ENCODE measurements at places on chromosomes 13 and 19. TPM values are rescaled to one million over a fixed set of nuclear protein-coding genes. Genes with fewer than 3 reads are reported as not detected.

IL11 gene
- polyA plus RNA-seq, result not detected

TGFBR3L gene
- polyA plus RNA-seq, result 0.36 TPM

KLHL1 gene
- polyA plus RNA-seq, result not detected

DPF1 gene
- polyA plus RNA-seq, result not detected

NHLRC3 gene
- 9.3 TPM for polyA plus RNA-seq

DNA sequence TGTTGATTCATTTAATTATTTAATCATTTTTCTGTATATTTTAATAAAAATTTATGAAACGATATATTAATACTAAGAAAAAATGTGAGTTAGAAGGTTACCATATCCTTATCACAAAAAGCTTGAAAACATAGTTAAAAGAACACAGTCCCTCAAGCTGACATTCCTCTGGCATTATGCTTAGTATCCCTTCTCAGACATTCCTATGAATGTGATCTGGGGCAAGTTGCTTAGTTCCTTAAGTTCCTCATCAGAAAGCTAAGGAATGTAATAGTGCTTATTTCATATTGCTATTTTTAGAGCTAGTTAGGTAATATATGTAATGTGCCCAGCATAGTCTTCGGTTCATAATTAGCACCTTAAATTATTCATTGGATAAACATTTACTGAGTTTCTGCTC lies 122.8 kb downstream of the MTUS2 start:
- H3K27ac ChIP-seq, result no peak overlapping the region
- DNase-seq, result no peak
- H3K27me3 ChIP-seq, result no peaks in the 10 kb centered on the region
- H3K4me3 ChIP-seq, result no peak overlapping the region
- H3K36me3 ChIP-seq, result no peaks in the 10 kb centered on the region

DNA sequence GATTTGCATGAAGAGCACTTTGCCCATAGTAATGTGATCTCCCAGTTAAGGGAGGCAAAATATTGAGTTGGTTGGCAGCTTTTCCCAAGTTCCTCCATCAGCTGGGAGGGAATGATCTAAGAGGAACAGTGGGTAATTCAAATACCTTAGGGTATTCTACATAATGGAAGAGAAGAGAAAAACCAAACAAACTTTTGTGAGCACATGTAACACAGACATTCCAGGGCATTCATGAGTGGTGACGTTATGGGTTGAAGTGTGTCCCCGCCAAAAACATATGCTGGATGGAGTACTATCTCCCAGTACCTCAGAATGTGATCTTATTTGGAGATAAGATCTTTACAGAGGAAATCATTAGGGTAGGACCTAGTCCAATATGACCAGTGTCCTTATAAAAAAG lies 220.1 kb downstream of the FOXO1 start:
- DNase-seq, result no peak
- no peaks in the 10 kb centered on the region for H3K36me3 ChIP-seq
- no peaks in the 10 kb centered on the region for H3K27me3 ChIP-seq
- H3K4me1 ChIP-seq, result peaks cover 11% of the 10 kb centered on the region

DNA sequence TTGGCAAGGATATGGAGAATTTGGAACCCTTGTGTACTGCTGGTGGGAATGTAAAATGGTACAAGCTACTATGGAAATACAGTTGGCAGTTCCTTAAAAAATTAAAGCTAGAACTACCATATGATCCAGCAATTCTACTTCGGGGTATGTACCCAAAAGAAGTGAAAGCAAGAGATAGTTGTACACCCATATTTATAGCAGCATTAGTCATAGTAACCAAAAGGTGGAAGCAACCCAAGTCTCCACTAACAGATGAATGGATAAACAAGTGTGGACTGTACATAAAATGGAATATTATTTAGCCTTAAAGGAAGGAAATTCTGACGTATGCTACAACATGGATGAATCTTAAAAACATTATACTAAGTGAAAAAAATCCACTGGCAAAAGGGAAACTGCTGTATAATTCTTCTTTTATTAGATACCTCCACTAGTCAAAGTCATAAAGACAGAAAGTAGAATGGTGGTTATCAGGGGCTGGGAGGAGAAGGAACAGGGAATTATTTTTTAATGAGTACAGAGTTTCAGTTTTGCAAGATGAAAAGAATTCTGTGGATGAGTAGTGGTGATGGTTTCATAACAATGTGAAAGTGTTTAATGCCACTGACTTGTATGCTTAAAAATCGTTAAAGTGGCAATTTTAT lies 141.6 kb downstream of the RXFP2 start:
- DNase-seq, result no peak
- no peaks in the 10 kb centered on the region for H3K36me3 ChIP-seq
- no peaks in the 10 kb centered on the region for H3K27me3 ChIP-seq
- H3K4me1 ChIP-seq, result no peaks in the 10 kb centered on the region
- no peak overlapping the region for H3K27ac ChIP-seq
- H3K4me3 ChIP-seq, result no peak overlapping the region

Measured in liver (tissue), 10 donors.